ENCODE measurements at places on chromosomes 3 and 15.

GRCh38 chr3:39970982-39971381 lies 161.6 kb downstream of the MYRIP start:
- no peak for DNase-seq

- no peak for DNase-seq
These were observed 83.9 kb downstream of the FSIP1 start for GRCh38 chr15:39698444-39699390.

GRCh38 chr3:88677298-88677697 lies 430.1 kb upstream of the EPHA3 start:
- DNase-seq = no peak

DNA sequence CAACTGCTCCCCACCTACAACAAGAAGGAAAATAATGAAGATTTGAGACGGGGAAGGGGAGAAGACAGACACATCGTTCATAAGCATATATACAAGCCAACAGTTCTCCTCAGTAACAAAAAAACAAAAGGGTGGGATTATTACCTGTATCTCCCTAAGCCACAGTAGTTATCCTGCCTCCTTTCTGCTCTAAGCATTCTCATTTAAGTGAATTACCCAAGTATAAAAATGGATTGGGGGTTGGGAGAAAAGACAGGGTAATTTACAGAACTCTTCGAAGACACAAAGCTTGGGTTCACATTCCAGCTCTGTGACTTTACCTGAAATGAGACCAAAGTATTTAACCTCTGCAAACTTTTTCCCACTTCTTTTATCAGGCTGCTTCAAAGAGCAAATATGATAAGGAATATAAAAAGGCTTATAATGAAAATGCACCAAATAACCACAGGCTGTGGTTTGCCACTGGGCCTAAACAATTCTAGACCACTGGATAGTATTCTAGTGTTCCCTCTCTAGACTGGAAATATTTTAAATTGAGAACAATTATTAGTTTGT lies 64.4 kb downstream of the UACA start:
- no peak for DNase-seq

DNA sequence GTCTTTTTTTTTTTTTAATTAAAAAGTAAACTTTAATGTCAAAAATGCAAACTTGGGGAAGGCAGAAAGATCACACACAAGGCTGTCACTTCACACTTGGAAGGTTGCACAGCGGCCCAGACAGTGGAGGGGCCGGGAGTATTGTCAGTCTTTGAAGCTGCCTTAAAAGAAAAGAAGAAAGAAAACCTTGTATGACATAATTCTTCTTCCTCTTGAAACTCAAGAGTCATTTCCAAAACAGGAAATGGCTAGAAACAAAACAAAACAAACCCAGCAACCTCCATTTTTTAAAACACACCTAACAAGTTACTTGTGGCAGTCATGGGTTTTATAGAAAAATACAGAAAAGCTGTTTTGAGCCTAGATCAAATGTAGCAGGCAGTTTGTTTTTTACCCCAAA lies 68.1 kb upstream of the MAGI1 start:
- no peak for DNase-seq

- DNase-seq = no peak
These were observed 58.7 kb downstream of the SMAD3 start for GRCh38 chr15:67124111-67124510.

- DNase-seq = no peak
These were observed 321.4 kb upstream of the NDN start for GRCh38 chr15:24008476-24008875.

GRCh38 chr3:14552041-14552648 lies 12.0 kb upstream of the GRIP2 start:
- no peak for DNase-seq

GRCh38 chr3:110624576-110624975 lies 447.0 kb upstream of the NECTIN3 start:
- no peak for DNase-seq

GRCh38 chr3:12893247-12893646 lies 51.9 kb upstream of the RPL32 start:
- no peak for DNase-seq

DNA sequence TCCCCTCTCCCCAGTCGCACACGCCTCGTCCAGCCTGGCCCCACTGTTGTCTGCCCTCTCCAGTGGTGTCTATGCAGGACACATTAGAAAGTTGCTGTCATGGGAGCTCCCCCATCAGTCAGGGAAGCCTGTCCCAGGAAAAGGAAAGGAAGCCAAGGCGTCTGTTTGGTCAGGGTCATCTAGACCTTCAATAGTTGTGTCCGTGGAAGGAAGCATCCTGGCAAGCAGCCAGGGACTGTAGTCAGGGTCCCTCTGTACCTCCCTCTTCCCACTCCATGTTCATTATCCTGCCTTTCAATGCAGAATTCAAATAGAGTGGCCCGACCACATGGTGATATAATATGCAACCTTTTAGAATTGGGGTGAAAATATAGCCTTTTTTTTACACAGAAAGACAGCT lies 60.7 kb upstream of the RAB6B start:
- no peak for DNase-seq
